ENCODE measurements at places on chromosomes 16 and 17.

- no peak for DNase-seq
These were observed 2272.1 kb downstream of the TP53TG3F start for GRCh38 chr16:35731341-35732040.

GRCh38 chr16:50555269-50555875, 7.2 kb downstream of the NKD1 start:
- DNase-seq = no peak

DNA sequence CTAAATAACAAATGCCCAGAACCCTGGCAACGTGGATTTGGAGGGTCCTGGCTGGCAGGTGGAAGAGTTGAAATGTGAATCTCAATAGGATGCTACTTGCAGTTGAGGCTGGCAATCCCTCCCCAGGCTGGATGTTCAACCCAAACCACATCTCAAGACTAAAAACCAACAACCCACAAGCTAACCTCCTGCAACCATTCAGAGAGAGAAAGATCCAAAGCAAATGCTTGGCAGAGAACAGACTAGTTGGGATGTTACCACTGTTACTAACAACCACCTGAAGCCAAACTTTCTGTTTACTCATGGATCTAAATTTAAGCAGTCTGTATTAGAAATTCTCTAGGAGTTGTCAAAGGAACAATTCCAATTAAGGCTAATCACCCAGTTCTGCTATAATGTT, 27.9 kb downstream of the SMG6 start:
- DNase-seq = no peak

DNA sequence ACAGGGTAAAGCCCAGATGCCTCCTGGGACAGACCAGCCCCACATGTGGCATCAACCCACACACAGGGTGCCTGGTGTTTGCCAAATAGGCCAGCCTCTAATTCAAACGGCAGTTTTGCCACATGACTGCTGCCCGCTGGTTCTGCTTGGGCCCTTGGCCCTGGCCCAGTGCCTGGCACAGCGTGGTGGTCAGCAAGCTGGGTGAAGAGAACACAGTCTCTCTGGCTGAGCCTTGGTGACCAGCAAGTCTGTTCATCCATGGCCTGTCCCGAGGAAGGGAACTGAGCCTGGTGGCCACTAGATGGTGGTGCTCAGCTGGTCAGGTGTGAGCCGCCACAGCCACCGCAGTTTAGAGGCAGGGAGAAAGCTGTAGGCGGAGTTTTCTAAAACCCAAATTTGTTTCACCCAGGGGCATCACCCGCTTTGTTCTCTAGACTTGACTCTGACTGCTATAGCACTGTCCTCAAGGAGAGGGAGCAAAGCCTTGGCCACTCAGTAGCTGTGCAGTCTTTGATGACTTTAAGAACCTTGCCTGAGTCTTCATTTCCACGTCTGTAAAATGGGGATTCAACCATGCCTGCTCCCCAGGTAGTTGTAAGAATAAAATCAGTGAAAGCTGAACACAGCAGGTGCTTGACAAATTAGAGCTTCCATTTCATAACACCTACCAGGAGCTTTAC, 4.7 kb upstream of the GFAP start:
- no peak for DNase-seq

DNA sequence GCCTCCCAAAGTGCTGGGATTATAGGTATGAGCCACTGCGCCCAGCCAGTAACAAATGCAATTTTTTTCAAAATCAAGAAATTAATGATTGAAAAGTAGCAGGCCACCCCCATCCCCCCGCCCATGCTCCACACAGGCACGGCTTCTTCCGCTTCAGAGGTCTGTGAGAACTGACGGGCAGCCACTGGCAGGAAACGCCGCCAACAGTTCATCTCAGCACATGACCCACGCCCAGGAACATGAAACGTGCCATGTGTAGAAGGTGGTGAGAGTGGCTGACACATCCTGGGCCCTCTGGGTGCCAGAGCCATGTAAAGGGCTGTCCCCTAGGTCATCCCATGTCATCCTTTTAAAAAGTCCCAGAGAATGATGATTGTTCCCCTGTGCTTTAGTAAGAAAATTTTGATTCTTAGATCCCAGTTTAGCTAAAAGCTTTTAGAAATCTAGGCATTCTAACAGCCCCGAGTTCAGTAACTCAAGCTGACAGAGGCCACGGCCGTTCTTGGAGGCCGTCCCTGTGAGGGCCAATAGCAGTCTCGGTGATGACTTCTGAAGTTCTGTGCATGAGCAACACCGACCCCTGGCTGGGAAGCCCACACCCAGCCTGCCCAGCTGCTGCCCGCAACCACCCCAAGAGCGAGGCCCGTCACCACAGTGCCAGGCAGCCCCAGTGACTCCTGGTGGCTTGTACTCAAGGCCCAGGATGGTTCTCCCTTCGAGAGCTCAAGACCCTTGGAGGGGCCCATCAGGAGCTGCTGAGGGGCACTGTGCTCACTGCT, 52.1 kb downstream of the KLHDC4 start:
- DNase-seq = no peak

- DNase-seq = peak; percentile 5
These were observed 10.6 kb downstream of the MYH3 start for GRCh38 chr17:10646392-10646990.

DNA sequence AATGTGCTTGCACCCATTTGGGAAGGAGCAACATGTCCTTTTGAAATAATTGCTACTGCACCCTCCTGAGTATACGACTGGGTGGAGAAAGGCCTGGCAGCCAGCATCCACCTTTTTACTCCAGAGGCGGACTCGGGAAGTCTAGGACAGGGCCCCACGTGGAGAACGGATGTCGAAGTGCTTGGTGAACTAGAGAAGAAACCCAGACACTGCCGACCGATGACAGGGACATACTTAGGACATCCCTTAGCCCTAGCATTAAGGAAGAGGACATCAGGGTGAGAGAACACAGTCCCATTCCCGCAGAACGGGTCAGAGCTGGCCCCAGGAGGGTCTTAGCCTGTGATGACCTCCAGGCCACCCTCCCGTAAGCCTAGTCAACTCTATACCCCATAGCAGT, 3.8 kb downstream of the YBX2 start:
- no peak for DNase-seq
